ENCODE measurements at places on chromosomes 3 and 15.

DNA sequence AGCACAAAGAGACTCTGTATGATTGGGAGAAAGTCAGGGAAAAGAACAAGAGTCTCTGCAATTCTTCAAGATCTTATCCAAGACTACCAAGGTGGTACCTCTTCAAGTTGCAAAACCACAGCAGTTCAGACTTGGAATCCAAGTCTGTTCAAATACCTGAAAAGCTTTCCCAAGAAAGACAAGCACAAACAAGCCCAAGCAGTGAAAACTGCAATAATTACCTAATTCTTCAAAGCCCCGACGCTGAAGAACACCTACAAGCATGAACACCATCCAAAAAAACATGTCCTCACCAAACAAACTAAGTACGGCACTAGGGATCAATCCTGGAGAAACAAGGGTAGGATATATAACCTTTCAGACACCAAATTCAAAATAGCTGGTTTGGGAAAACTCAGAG is 299.3 kb upstream of the ALCAM start:
- DNase-seq = no peak

GRCh38 chr15:95826412-95827195 is 503.9 kb upstream of the NR2F2 start:
- no peak for DNase-seq

- no peak for DNase-seq
Observed at GRCh38 chr15:42908538-42908937, 12.0 kb downstream of the TTBK2 start.

- no peak for DNase-seq
Observed at GRCh38 chr3:56357266-56357665, 111.0 kb downstream of the ERC2 start.

- no peak for DNase-seq
Observed at GRCh38 chr3:46298871-46299607, 54.9 kb upstream of the CCR2 start.

DNA sequence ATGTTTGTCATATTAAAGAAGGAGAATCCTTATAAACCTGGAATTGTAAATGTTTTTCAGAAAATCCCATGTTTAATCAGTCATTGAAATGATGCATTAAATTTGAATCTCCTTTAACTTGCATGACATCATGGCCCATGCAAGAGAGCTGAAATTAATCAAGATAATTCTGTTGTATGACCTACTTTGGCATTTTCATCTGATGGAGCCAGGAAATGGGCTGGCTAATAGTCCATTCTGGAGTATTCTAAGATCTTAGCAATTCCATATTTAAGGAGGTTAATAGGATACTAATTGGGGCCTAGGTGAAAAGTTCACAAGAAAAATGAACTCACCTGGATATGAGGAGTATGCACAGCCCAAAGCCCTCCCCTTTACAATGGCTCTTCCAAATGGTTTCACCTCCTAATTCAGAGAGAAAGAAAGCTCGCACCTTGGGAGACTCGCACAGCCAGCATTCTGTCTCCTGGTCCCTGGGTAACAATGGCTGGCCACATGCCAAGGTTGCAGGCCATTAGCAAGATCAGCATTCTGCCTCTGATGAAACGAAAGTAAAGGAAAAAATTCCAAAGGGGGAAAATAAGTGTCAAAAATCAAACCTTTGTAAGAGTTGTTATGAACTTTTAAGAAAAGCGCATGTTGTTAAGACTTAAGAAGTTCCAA is 786.4 kb downstream of the MCTP2 start:
- no peak for DNase-seq

DNA sequence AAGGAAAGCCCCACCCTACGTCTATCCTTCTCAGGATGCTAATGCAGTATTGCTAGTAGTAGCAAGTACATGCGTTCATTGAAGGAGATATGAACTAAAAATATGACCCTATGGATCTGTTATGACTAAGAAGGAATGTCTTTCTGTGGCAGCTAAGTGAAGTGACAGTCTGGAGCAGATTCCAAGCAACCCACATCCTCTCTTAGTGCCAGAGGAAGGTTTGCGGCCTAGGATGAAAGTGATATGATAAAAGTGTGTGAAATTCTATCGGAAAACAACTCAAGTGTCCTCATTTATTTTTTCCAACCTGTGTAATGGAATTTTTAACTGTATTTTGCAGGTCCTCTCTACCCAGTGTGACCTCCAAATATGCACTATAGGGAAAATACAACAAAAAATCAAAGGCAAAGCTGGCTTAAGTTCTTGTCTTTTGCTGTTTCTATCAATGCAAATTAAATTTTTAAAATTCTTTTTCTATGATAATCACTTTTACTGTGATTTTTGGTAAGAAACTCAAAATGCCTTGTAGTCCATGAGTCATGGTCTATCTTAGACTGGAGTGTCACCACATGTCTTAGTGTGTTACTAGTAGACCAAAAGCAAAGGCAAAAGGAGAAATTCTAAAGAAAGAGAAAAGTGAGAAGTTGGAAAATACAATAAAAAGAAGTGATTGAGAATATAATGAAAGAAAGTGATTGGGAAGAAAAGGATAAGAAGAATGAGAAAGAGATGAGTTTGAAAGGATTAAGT is 161.2 kb upstream of the TMCO5A start:
- no peak for DNase-seq

DNA sequence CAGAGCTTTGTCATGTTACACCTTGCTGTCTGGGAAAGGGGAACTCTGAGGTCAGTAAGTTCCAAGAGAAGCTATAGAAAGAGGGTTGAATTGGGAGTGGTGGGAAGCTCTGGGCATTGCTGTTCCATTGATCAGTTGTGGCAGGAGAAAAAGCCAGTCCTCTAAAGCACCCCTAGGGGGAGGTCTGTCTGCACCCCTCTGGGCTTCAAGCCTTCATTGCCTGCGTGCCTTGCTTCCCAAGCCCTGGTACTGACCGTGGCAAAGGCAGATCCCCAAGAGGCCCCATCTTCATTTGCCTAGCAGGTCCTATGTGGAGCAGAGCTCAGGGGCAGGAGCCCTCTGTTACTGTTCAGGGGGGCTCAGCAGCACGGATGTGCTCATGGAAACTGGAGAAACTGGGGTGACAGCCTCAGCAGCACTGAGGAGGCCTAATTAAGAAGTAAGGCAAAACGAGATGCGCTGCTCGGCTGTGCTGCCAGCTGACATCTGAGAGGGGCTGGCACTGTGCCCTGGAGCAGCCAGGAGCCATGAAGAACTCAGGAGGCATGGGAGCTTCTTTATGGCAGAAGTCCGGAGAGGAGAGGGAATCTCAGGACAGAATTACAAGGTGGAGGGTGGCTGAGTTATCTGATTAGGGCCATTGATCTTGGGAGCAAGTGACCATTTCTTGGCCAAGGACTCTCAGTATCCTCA is 270.9 kb downstream of the RPLP1 start:
- no peak for DNase-seq

DNA sequence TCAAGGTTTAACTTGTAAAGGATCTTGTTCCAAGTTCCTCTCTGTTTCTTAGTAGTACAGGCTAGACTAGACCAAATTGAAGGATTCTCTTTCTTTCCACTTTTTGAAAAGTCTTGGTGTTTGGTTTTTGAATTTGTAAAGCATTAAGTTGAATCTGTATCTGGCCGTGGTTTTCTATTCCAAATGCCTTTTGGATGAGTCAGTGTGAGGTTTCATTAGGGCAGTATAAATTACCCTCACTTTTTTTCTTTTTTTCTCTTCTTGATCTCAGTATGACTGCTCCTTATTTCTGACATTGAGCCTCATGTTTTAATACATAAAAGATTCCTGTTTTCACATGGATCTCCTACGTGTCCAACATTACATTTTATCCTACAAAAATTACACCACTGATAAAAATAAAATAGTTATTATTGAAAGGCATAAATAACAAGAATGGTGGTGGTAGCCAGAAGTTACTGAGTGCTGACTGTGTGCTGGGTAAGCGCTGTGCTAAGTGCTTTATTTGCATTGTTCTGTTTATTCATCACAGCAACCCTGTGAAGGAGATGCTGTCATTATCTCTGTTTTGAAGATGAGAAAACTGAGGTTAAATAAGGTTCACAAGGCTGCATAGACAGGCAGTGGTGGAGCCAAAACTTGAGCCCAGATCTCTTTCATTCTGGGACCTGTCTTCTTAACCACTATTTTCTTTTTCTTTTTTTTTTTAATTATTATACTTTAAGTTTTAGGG is 48.3 kb downstream of the MITF start:
- DNase-seq = no peak

DNA sequence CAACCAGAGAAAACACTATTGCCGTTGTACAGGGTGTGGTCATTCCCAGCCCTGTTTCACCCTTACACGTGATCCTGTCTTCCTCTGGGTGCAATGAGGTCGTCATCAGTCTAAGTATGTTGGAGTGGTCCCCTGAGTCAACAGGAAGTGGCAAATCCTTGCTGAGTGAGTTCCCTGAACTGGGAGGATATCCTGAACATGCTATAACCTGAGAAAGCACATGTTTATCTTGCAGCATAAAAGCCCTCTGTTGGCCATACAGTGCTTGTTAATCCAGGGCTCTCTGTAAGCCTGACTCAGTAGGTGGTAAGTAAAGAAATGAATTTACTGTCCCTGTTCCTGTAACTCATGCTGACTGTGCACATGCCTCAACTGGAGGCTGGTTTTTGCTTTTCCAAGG is 477.8 kb upstream of the RGMA start:
- no peak for DNase-seq

DNA sequence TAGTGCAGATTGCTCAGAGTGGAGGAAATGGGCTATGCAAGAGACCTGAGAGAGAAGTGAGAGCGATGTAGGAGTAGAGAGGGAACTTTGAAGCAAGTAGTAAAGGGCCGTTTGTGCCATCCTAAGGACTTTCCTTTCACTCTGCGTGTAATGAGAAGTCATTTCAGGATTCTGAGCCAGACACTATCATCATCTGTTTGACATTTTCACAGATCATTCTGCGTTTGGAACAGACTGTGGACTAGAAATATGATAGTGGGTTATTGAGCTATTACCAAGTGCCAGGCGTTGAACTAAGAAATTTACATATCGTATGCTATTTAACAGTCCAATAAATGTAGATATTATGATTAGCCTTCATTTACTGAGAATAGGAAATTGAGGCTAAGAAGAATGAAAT is 150.0 kb upstream of the ROBO2 start:
- DNase-seq = no peak

GRCh38 chr15:64809649-64810496 is 15.6 kb downstream of the PIF1 start:
- peak; percentile 54 for DNase-seq

DNA sequence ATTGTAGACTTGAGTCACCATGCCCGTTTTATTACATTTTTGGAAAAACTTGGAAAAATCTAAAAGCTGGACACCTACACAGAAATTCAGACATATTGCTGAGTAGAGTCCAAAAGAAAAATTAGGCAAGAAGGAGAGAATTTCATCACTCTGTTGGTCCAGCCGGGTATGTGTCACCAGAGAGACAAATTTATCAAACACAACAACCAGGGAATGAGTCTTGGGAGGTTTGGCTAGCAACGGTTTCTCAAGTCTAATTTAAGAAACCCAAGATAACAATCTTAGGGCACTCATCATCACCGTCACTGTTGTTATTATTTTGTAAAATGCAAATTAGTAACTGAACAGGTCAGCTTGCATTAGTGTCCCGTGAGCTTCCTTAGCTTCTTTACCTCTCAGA is 197.5 kb upstream of the C2CD4B start:
- DNase-seq = no peak

GRCh38 chr15:76310475-76311099 is 682 bp downstream of the ETFA start:
- no peak for DNase-seq

DNA sequence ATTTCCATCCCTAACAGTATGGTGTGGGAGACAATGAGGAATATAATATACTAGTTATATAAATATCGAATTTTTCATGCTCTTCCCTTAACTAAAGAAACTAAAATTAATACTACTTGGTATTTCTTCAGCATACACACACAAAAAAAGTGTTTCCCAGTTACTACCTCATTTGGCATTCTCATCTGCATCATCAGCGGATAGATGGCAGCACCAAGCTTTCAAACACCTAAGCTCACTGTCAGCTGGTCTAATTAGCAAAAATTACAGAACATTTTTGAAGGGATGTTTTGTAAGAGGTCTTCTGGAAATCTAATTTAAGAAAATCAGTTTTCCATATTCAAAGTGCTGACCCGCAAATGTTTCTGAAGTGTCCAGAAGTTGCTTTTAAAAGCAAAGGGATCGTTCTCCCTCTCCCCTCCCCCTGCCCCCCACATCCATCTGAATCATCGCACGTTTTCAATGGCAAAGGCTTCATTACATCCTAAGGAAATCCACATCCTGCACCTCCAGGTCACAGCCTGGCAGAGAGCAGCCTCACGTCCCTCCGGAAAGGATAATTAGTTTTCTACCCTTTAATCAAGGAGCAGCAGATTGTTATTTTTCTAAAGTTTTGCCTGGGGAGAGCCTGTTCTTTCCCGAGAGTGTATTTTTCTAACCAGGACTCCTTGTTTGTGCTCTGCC is 86.1 kb upstream of the SPATA12 start:
- no peak for DNase-seq
